CD4-positive, alpha-beta T cell treated with Interleukin-6 for 4 hours (primary cell): ENCODE measurements at places on chromosomes 4 and X.
A peak's percentile ranks its signal among the peaks of the same experiment; 100 is the strongest.

DNA sequence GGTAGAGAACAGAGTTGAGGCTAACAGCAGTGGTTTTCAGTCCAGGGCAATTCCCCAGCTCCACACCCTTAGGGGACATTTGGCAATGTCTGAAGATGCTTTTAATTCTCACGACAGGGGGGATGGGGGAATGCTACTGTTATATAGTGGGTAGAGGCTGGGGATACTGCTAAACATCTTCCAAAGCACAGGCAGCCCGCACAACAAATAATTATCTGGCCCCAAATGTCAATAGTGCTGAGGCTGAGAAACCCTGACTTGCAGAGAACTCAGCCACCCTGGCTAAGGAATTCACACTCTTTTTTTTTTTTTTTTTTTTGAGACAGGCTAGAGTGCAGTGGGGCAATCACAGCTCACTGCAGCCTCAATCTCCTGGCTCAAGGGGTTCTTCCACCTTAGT lies 60.6 kb downstream of the POLR2B start:
- DNase-seq, result no peak

DNA sequence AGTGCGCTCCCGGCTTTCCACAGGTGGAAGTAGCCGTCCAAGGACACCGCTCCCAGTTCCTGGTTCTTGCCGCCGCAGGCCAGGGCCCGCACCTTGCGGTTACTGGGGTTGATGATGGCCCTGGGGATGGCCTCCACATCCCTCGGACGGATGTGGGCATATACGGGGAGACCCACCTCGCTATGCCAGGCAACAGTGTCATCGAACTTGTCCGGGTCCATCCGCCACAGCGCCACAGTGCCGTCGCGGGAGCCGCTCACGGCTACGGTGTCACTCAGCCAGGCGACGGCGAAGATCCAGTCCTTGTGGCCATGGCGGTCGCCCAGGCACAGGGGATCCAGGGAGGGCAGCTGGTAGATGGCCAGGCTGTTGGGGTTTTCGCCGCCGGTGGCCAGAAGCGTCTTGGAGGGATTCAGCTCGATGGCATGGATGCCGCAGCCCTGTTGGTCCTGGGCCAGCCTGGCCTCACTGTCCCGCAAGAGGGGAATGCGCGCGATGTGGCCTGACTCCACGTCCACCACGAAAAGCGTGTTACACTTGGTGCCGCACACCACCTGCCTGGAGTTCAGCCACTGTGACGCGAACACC lies 795 bp downstream of the DCAF12L1 start:
- DNase-seq, result no peak

DNA sequence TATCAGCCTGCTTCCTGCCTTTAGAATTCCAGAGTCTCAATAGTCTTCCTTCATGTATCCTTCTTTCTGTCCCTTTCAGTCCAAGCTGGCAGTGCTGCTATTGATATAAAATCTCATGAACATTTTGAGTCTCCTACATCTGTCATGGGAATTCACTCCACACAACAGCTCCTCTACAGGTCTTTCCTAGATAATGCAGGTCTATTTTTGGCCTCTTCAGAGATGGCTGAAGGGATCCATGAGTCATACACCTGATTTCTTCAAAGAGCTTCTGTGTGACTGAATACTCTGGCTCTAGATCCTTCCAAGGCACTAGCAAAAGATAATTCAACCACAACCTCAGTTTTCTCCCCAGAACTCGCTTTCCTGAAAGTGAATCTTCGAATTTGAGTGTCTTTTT lies 115.4 kb downstream of the STPG2 start:
- DNase-seq, result no peak

GRCh38 chr4:188370777-188371176 lies 231.5 kb downstream of the TRIML1 start:
- no peak for DNase-seq

GRCh38 chr4:12583275-12583674 lies 900.9 kb downstream of the RAB28 start:
- DNase-seq, result no peak

DNA sequence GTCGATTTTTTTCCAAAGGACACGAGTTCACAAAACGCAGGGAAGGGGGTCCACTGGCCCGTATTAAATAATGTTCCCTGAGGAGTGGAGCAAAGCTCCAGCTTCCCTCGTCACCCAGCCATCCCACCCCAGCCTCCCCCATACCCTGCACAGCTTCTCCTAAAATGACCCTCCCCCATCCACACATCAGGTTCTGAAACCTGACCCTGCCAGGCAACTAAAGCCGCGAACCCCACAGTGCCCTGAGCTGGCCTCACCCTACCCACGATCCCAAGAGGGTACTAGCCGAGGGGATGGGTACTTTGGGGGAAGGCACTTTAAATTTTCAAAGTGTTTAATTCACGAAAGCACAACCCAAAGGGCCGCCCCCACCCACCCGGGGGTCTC lies 634 bp downstream of the APOO start:
- DNase-seq, result peak; percentile 2

DNA sequence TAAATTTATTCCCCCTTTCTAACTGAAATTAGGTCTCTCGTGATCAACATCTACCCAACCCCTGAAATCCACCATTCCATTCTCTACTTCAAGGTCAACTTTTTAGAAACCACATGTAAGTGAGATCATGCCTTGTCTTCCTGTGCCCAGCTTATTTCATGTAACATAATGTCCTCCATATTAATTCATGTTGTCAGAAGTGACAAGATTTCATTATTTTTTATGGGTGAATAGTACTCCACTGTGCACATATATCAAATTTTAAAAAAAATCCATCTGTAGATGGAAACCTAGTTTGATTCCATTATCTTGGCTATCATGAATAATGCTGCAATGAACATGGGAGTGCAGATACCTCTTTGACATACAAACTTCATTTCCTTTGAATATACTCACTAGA lies 1.5 kb downstream of the PPID start:
- no peak for DNase-seq

DNA sequence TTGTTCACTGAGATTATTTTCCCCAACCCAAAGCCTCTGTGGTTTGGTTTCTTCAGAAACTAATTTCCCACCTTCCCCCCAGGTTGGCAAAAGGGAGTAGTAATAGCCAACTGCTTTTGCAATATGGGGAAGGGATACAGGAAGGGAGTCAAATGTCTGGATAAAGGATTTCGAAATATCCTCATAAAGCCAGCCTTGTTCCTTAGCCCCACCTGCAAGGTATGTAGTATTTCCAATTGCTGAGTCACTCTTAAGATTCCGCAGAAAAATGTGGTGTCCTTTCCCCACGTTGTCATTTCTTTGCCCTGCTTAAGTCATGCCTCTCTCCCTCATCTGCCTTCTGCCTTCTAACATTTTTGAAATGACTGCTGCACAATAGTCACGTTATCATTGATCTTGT lies 138.8 kb upstream of the DCAF8L1 start:
- no peak for DNase-seq

DNA sequence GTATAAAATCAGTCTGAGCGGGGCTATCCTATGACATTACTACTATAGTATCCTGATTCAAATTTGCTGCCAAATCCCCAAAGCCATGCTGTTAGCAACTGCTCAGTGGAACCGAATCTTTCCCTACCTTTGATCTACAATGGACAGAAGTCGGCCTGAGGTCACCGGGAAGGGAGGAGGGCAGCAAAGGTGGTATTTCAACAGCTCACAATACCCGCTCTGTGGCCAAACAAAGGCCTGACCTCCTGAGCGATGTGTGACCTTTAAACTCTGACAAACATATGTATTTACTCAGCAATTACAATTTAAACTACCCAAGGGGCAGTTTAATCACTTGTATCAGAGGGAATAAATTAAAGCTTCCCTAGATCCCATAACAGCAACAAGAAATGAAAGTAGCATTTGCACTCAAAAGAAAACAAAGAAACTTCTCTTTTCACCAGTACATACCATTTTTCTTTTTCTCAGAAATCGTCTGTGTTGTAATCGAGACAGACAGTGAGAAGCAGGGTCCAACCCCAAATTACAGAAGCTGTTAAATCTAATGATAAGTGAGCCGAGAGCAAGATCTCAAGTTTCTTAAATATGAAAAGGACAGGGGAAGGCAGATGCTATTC lies 11.6 kb upstream of the TMEM128 start:
- no peak for DNase-seq

GRCh38 chrX:153499341-153499740 lies 4.6 kb downstream of the BGN start:
- DNase-seq, result no peak

DNA sequence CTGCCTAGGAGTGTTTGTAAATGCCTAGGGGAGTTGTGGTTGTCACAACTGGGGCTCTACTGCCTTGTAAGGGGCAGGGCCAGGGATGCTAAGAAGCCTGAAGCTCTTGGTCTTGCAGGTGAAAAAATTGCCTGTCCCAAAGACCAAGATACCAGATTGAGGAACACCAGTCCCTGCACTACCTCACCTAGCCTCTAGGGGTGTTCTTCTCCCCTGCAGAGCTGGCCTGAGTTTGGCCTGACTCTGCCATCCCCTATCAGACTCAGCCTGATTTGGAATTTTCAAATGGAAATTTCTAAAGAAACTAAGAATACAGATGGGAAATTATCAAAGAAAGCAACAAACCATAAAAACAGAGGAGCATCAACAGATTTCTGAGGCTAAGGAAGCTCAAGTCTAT lies 90.4 kb downstream of the ZC4H2 start:
- no peak for DNase-seq

- no peak for DNase-seq
Observed at GRCh38 chr4:132694775-132695174, 454.3 kb upstream of the PCDH10 start.

DNA sequence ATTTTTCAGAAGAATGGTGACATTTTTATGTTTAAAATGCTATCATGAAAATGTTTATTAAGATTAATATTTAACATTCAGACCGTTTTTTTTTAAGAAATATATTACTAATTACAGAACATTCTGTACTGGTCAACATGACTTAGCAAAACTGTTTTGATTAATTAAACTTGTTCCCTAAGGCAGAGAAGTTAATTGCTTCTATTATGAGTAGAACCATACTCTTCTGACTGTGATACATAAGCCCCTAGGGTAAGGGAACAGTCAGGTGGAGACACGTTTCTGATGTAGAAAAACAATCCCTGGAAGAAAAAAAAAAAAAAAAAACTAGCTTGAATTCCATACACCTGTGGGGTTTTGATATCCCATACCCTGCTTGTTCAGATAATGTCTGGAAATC lies 97.4 kb downstream of the GPM6A start:
- DNase-seq, result no peak

- peak; percentile 19 for DNase-seq
Observed at GRCh38 chr4:101328063-101328602, 19.2 kb downstream of the PPP3CA start.

DNA sequence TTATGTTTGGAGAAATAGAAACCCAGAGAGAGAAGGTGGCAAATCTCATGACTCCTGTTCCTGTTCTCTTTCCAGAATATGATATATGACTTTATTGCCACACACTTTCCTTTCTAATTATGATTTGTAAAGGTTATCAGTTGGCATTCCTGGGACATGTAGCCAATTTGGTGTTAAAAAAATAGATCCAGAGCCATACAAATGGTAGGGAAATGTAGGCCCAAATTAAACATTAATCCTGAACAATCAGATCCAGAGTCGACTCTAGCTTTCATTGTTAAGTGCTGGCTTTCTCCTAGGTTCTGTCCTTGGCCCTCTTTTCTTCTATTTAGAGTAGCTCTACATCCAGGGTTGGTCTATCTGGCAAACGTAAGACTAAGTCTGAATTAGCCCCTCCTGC lies 69.8 kb upstream of the LONRF3 start:
- no peak for DNase-seq

DNA sequence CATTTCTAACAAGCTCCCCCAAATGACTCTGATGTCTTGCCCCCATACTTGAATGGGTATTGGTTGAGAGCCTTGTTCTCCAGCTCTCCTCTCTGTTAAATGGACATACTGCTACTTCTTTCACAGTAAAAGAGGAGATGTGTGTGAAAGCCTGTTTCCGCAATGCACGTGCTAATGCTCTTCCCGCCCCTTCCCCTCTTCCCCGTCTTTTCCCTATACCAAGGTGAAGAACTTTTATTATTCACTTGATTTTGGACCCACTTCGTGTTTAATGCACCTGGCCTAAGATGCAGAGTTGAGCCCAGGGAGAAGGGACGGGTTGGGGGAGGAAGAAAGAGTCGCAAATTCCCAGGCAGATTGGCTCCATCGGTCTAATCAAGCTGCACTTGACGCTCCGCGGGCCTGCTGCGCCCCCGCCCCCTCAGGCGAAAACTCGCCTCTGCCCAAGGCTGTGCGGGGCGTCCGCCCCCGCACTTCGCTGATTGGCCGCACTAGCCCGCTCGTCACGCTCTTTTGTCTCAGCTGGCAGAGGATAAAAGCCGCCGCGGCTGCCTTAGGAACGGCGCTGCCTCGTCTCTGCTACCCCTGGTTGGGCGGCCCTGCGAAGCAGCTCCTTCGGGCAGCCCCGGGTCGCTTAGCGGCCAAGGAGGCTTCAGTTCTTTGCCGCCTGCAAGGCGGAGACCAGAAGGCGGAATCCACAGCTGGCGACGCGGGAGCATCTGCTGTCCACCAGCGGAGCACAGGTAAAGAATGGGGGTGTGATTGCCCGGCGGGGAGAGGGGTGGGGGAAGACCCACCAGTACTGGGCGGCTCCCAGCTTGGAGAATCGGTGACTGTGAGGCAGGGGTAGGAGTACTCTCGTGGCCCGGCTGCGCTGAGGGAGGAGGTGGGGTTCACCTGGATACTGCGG lies at the start of gene ZCCHC12:
ZCCHC12 (plus strand) TSS at position 562 of the 910 bp plus-strand sequence. CDS start 1,421 bp downstream, outside the sequence.
- peak; percentile 64 for DNase-seq

GRCh38 chrX:48997455-48997854 lies 4.6 kb downstream of the GRIPAP1 start:
- DNase-seq, result no peak

- no peak for DNase-seq
Observed at GRCh38 chr4:85598936-85599335, 124.0 kb downstream of the ARHGAP24 start.

DNA sequence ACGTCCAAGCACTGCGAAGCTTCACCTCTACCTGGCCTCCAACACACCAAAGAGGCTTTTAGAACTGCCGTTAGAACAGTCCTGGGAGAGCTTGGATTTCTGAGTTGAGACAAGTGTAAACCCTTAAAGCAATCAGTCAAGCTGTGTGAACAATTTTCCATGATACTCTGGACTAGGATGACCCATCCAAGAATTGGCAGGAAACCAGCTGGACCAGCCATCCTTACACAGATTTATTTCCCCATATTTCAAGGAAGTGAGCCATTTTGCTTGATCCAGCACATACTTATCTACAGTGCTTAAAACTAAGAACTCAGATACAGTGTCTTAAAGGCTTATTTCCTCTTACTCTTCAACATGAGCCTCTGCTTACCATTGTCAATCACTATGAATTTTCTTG lies 340.7 kb upstream of the HS3ST1 start:
- DNase-seq, result no peak

DNA sequence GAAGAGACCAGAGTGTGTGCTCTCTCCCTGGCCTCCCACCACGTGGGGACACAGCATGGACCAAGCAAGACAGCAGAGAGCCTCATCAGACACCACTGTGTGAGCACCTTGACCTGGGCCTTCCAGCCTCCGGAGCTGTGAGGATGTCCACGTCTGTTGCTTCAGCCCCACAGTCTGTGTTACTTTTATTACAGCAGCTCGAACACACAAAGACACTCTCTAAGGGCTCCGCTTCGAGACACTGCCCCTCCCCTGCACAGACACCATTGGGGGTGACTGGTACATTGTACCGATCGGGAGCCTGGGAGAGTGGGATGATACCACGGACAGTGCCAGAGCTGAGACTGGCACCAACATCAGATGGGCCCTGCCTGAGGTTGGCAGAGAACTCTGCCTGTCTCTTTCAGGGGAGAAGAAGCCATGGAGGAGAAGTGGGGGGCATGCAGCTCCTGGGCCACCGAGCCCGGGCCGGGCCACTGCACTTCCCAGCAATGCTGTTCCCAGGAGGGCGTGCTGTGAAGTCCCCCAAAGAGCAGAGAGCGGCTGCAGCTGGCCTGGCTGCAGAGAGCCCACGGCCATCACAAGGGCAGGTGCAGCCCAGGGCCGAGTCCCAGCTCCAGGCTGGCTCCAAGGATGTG lies 48.1 kb upstream of the HMX1 start:
- no peak for DNase-seq
